Brain (organoid and tissue), 16 donors: ENCODE measurements at places on chromosomes 3 and 15.

GRCh38 chr3:37984051-37984450, 6.5 kb upstream of the VILL start:
- no peak for DNase-seq

DNA sequence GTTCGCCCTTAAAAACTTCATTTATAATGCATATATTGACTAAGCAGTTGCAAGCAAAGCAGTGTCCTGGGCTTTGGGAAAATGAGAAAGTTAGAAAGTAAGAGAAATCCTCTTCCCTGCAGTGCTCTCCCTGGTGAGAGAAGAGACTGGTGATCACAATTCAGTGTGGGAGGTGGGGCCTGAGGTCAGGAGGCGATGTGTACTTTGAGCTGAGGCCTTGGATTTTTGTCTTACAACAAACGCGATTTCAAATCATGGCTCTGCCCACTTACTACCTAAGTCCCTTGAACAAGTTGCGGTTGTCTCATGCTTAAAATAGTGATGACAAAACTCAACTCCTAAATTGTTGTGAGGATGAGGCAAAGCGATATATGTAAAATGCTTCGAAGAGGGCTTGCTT, 316.3 kb upstream of the NECTIN3 start:
- DNase-seq, result peak; percentile 1

DNA sequence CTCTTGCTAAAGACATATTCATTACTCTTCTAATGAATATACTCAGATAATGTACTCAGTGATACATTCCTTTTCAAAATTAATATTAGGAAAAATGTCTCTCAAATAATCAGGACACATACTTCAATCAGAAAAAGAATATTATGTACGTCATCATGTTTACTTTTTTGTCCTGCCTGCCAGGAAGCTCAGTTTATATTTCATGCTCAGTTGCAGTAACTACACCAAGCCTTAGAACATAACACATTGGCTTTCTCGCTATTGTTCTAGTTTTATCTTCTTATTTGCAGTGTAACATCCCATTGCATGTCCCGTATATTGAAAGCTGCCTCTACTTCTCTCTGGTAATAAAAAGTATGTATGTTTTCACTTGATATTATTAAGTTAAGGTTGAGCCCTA, 181.5 kb upstream of the LPP start:
- no peak for DNase-seq

DNA sequence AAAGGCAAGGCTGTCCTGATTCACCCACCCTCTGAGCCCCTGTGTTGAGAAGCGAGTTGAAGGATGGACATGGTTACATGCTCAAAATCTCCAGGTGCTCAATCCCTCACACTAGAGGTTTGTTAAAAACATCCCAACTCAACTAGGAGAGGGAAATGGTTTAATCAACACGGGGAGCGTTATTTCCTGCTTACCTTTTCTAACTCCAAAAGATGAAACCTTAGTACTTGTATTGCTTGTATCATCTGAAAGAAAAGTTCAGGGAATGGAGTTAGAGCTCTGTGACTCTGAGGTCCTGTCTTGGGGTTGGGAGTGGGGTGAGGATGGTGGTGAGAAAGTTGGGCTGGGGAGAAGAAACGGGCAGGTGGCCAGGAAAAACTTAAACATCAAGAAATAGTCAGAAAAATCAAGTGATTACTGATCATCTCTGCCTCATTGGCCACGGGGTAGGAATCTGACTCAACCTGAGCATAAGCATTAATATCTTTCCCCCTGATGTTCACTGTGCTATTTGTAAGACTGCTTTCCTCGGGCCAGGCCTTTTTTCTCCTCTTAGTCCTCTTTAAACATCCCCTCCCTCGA, 5.9 kb downstream of the MEIS2 start:
- peak; percentile 15 for DNase-seq

DNA sequence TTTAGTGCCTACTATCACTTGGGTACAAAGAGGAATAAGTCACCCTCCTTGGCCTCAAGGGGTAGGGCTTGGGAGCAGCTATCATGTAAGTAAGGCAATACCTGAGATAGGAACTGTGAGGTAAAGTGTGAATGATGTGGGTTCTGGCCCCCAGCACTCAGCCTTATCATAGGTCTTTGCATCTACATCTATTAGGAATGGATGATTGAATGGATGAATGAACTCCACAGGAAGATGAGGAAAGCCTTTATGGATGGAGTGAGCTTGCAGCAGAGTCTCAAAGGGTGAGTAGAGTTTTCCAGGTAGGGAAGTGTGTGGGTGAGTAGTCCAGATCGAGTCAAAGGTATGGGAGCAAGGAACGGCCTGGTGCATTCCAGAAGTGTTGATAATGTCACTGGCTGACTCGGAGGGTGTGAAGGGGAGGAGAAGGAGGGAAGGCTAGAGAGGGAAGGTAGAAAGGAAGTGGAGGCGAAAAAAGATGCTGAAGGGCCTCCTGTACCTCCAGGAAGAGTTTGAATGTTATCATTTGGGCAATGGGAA, 13.1 kb upstream of the ABHD2 start:
- DNase-seq, result no peak

DNA sequence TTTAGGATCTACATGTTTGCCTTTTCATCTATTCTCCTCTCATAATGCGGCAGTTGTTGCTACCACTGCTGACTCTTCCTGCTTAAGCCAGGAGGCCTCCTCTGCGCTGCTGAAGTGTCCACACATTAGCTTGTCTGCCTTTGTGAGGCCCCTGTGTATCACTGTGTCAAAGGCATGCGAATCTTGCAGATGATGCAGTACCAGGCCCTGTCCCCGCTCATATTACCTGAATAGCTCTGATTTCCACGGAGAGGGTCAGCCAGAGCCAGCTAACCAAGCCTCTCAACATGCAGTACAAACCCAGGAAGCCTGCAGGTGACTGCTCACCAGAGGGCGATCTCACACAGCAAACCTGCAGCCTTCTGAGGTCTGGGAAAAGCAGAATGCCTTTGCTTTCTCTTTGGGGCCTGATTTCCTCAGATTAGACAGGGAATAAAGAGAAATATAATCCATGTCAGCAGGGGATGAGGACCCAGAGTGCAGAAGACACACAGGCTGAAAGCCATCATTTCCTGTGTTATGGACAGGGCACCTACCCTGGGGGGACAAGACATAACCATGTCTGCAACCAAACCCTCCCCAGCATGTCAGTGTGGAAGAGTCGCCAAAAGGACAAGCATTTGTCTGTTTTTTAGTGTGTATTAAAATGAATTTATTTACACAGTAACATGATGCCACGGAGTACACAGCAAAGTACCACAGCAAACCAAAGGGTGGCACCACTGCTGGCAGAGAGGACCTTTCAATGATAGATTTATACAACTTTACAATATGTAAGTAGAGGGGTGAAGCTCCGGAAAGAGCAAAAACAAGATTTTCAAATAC, 36.8 kb upstream of the TSPAN3 start:
- peak; percentile 91 for DNase-seq

- DNase-seq, result no peak
Measured at GRCh38 chr3:24475925-24476324, 18.7 kb downstream of the THRB start.

- DNase-seq, result no peak
Measured at GRCh38 chr15:92840149-92840548, 60.0 kb upstream of the CHD2 start.

GRCh38 chr15:63372753-63373152, 8.9 kb downstream of the CA12 start:
- DNase-seq, result no peak

DNA sequence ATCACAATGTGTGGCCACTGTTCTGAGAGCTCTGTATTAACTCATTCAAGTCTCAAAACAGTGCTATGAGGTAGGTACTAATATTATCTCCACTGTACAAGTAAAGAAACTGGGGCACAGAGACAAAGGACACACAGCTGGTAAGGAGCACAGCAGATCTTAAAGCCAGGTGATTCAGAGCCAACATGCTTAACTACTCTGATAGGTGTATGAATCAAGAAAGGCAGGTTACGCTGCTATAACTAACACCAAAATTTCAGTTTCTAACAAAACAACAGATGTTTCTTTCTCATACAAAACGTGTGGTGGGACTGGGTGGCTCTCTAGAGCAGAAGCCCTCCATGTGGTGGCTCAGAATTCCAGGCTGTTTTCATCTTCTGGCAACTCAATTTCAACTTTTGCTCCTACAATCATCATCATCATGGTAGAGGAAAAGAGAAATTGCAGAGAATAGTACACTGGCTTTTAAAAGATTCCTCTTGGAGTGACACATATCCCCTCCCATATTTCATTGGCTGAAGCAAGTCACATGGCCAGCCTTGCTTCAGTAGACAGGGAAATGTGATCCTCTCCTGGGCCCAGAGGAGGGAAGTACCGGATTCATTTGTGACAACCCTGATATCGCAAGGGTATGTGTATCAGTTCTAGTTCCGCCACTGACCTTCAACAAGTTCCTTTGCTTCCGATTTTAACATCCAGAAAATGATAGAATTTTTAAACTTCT, 126.2 kb upstream of the PTX3 start:
- no peak for DNase-seq

DNA sequence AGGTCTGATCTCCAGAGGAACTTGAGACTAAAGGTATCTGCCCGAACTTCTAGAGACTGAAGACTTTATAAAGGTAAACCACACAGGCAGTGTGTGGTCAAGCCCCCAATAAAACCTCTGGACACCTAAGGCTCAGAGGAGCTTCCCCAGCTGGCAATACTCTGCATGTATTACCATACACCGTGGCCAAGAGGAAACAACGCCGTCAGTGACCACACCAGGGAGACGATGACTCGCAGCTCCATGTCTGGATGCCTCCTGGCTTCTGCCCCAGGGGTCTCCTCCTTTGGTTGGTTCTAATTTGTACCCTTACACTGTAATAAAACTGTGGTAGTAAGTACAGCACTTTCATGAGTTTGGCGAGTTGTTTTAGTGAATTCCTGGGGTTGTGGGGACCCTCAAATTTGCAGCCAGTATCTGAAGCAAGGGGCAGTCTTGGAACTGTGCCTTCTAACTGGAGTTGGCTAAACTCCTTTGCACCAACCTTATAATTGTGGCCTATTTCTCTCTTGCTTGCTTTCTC, 32.1 kb upstream of the BCL2L10 start:
- DNase-seq, result no peak
